ENCODE measurements at places on chromosomes 7 and 10.

GRCh38 chr7:30915005-30915601 lies 3.5 kb downstream of the AQP1 start:
- peak; percentile 59 for DNase-seq

DNA sequence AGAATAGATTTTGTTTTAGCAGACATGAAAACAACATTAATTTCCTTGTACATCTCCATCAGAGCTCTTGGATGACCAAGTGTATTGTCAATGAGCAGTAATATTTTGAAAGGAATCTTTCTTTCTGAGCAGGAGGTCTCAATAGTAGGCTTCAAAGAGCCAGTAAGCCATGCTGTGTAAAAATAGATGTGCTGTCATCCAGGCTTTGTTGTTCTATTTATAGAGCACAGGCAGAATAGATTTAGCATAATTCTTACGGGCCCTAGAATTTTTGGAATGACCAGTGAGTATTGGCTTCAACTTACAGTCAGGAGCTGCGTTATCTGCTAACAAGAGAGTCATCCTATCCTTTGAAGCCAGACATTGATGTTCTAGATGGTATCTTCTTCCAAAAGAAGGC lies 19.0 kb downstream of the MINPP1 start:
- no peak for DNase-seq

- no peak for DNase-seq
These were observed 576.7 kb downstream of the KCNMA1 start for GRCh38 chr10:77060913-77061312.

DNA sequence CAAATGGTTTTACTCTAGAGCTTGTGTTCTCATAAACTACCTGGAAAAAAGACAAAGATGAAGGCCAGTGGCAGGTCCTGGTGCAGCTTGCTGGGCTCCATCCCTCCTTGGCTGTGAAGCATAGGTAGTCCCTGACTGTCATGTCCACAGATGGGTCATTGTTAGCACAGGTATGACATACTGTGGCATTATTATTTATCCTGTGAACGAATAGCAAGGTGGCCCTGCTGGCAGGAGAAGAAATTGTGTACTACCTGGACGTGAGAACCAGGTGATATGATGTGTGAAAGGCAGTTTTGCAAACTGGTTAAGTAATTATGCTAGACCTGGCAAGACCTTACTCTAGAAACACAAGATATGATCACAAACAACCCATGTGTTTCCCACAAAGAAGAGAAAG lies 63.9 kb downstream of the CCDC71L start:
- DNase-seq: no peak

- no peak for DNase-seq
These were observed 180.8 kb downstream of the MAD1L1 start for GRCh38 chr7:2051707-2052656.

DNA sequence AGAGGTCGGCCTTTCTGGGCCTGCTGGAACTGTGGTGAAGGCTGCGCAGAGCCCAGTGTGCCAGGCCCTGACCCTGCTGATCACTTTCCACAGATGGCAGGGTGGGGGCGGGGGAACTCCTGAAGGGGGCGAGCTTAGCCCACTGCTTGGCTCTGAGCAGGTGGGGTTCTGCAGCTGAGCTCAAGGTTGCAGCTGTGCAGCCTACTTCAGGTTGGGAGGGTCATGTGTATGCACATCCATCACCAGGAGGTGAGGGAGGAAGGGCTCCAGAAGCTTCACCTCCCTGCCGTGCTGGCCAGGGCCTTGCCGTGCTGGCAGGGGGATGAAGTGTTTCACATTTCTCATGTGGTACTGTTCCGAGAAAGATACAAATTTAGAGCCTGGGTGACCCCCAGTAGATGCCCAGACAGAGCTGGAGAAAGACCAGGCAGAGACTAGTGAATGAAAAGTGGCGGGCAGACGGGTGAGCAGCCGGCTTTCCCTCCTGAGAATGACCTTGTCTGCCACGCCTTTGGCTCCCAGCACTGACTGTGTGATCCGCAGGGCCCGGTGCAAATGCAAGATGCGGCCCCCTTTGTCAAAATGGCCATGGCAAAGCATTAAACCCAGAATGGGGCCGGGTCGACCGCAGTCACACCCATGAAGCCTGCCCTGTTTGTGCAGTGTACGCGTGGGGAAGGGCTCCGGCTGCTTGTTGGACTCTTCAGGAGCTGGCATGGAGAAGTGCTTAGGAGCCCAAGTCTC lies 25.2 kb downstream of the FAM241B start:
- DNase-seq: no peak

- no peak for DNase-seq
These were observed 68.4 kb downstream of the PTEN start for GRCh38 chr10:87931836-87932230.

- DNase-seq: no peak
These were observed 25.7 kb upstream of the OPALIN start for GRCh38 chr10:96384506-96384905.

DNA sequence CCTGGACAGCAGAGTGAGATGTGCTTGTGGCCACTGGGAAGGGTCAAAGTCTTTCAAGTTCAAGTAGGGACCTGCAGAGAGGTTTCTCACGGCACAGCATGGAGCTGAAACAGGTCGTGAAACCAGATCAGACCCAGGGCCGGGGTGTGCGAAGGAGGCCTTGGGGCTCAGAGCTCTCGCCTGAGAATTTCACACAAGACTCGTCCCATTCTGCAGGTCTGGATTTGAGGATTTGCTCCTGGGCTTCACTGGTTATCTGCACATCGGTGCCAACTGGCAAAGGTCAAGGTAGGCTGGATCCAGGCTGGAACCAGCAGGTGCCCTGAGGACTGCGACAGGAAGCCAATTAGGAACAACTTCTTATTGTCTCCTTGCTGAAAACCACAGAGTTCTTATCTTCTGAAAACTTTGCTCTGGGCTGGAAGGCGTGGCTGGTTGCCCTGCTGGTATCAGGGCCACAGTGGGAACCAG lies 24.0 kb upstream of the GTF2I start:
- no peak for DNase-seq

DNA sequence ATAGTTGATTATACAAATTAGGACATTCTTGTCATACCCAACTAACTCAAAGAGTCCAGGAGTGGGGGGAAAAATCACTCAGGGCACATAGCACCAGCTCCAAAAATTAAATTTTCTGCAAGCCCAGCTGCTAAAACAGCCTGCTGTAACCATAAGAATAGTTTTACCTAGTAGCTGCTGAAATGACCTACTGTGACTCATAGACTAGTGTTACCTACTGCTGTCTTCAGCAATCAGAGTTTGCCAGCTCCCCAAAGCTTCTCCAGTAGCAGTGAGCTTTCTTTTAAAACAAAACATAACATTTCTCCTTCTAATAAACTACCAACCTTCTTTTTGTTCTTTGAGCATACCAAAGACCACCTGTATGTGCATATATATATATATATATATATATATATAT lies 4.2 kb upstream of the ARHGAP12 start:
- no peak for DNase-seq

Data from BE2C (cell line).